GM04503 (cell line): ENCODE measurements at places on chromosomes 1 and 21.

DNA sequence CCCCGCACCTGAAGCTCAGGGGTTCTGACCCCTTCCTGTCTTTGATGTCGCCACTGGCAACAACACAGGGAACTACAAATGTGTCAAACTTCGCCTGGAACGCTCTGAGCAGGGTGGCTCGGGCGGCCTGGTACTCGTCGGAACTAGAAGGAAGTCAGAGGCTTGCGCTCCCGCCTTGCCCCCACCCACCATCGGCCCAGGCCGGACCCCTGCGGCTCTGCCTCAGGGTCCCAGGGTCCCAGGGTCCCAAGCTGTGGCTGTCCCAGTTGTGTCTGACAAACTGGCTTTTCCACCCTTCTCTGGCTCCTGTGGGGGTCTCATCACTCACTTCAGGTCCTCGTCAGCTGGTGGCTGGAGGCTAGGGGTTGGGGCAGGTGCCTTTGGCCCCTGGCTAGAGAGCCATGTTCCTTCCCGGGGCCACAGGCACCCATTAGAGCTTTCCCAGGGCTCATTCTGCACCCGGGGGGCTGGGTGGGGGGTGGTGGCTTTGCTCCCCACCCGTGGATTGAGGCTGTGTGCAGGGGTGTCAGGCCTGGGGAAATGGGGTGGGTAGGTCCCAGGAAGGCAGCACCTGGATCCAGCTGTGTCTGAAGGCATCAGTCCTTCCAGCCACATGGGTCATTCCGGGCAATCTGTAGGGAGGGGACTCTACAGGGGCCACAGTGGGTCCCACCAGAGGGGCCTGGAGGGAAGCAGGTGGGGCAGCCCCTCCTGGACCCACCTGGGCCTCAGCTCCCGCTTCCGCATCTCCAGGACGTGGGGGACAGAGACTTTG lies 8.0 kb upstream of the TMEM52 start:
- no peak for DNase-seq

- no peak for DNase-seq
Observed at GRCh38 chr21:45404730-45405270, at the start of gene COL18A1. TSS of gene COL18A1 (plus strand) at chr21:45405165. CDS start at chr21:45405231, 66 bp downstream.

- no peak for DNase-seq
Observed at GRCh38 chr1:40625476-40626382, 39.8 kb downstream of the RIMS3 start.

DNA sequence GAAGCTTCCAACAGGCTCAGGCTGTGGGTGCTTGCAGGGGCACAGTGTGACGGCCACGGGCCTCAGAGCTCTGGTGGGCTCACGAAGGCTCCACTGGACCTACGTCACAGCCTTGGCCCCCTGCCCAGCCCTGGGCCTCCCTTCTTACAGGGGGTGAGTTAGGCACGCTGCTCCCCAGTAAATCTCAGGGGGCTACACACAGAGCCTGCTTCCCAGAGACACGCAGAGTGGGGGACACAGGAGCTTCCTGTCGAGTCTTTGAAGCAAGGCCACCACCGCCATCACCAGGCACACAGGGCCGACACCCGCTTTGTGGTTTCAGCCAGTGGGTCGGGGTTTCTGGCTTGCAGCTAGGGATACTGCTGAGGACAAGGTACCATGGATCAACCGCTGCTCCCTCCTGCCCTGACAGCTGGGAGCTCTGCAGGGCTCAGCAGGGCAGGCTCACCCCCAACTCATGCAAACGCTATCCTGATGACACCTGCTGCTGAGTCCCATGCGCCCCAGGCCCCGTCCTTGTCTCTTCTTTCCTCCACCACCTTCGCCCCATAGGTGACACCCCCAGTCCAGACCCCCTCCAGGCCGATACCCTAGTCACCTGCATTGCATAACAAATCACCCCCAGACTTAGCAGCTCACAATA lies 5.5 kb upstream of the CFAP410 start:
- DNase-seq = no peak

DNA sequence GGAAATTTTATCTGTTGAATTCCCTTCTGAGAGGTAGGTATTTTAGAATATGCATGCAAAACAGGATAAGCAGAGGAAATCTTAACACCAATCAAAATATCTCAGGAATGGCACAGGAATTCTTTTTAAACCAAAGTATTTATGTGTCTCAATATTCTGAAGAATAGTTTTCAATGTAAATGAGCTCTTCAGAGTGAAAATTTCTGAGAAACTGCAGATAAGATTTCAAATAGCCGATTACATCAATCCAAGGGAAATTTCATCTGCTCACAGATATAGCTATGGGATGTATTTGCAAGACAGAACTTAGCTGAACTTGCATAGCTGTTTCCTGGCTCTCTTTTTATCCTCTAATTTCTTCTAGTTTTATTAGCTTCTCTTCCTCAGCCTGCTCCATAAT lies 209.5 kb downstream of the GRIK1 start:
- no peak for DNase-seq

DNA sequence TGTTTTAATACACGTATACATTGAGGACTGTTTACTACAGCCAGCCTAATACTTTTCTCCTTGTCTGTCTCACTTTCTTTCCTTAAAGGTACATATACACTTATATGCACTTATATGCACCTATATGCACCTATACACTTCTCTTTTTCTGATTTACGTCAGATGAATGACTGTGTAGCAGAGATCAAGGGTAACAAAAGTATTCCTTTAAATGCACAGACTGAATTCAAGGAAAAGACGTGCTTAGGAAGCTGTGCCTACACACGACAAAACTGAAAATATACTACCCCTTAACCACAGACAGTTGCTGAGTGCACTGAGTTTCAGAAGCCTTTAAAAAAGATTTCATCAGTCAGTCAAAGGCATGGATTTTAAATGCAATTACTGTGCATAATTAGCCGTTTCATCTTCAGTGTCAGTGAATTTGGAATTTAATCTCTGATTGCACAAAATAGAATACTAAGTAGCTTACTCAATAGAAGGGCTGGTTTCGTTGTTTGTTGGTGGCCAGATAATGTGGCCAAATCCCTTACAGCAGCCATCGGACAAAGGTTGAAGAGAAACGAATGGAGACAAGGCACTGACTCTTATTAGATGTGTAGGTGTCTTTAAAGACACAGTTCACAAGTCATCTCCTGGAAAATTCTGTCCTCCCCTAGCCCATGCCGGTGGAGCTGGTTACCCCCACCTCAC lies 38.3 kb upstream of the TARBP1 start:
- DNase-seq = no peak

DNA sequence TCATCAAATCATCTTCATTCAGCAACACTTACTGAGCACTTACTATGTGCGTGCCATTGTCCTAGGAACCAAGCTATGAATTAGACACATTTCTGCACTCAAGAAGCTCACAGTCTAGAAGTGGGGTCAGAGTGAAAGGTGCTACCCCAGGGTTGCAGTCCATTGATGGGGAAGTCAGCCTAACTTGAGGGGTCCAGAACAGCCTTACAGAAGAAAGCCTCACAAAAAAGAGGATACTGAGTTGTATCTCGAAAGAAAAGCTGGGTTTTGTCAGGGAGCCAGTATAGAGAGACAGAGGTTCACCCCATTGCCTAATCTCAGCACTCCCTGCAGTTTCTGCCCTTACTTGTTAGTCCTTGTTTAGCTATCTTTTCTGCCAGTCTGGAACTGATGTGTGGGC lies 153.1 kb upstream of the JUN start:
- no peak for DNase-seq

DNA sequence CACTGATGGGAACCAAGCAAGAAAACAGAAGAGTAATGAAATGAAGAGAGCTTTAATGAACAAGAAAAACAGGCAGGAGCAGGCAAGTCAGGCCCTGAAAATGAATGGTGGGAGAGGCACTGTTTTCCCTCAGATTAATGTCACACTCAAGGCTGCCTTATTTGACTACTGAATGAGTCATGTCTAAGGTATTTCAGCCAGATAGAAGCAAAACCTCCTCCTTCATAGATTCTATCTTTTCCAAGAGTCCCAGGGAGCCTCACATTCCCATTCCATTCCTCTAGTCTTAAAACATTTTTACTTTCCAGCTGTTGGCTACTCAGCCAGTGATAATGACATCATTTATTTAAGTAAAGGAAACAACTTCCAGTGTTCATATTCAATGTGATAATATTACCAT lies 228.4 kb upstream of the NRIP1 start:
- DNase-seq = peak; percentile 37

- DNase-seq = no peak
Observed at GRCh38 chr1:220882061-220882891, 3.0 kb downstream of the HLX start.

- DNase-seq = no peak
Observed at GRCh38 chr1:246306415-246307037, 200.6 kb downstream of the SMYD3 start.

GRCh38 chr1:172638885-172639831 lies 19.7 kb upstream of the FASLG start:
- DNase-seq = peak; percentile 71

DNA sequence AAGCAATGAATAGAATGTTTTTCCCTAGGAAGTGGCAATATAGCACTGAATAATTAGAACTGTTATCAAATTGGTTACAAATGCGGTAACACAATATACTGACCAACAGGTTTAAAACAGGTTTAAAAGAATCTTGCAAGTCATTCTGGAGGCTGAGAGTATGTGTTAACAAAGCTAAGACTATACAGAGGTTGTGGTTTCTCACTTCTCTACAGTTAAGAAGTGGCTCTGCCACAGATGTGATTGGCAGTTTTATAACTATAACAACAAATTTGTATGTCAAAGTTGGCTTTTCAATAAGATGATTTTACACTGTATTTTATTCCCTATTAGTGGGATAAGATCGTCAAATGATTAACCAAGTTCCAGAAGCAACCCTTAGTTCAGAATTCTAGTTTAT lies 7.1 kb downstream of the ANGEL2 start:
- DNase-seq = no peak

DNA sequence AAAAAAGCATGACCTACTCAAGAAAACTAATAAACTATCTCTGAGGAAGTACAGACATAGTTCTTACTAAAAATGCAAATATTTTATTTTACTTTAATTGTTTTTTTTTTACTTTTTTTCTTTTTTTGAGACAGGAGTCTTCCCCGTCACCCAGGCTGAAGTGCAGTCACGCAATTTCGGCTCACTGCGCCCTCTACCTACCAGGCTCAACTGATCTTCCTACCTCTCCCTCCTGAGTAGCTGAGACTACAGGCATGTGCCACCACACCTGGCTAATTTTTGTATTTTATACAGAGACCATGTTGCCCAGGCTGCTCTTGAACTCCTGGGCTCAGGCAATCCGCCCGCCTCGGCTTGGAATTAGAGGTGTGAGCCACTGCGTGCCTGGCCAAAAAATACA lies 1263.1 kb downstream of the KCNT2 start:
- DNase-seq = no peak

DNA sequence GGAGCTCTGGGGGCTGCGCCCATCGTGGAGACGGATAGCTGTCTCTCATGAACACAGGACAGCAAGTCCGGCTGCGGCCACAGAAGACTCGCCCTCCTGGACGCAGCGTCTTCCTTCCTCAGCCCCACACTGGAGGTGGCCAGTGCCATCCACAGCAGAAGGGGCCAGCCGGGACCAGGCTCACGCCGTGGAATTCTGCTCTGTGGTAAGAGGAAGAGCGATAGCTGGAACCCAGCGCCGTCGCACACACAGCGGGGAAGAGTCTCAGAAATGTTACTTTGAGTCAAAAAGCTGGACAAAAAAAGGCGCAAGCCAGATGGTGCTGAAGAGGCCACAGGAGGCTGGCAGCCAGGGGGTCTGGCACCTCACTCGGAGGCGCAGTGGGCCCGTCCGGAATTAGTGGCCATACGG lies 113.9 kb upstream of the COL6A1 start:
- no peak for DNase-seq

GRCh38 chr1:246355411-246356230 lies 151.5 kb downstream of the SMYD3 start:
- DNase-seq = no peak

- no peak for DNase-seq
Observed at GRCh38 chr1:112674986-112675727, 698 bp downstream of the MOV10 start.

DNA sequence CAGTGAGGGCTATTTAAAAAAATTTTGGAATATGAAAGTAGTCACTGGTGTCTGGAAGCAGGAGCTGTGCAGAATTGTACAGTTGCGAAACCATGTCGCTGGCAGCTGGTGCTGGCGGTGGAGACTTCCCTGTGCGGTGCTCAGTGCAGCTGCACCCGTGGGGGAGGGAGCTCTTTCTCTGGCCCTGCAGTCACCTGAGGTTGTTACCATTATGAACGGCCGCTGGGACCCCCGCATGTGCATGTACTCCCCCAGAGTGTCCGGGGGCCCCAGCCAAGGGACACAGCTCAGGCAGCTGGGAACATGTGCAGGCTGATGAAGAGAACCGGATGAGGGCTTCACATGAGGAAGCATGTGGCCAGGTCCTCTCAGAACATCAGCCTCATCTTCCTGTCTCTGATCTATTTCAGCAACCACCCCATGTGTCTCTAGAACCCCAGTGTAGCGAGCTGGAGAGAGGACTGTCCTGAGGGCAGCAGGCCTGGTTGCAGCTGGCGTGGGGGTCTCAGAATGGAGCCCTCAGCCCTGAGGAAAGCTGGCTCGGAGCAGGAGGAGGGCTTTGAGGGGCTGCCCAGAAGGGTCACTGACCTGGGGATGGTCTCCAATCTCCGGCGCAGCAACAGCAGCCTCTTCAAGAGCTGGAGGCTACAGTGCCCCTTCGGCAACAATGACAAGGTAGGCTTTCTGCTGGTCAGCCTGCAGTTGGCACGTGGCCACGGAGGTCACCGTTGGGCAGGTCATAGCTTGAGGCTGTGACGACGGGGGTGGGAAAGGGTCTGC lies at the start of gene TRPM2:
Gene TRPM2, plus strand, starts transcription at position 431 of the 780 bp plus-strand sequence. Its CDS starts 80 bp downstream, at position 511.
- DNase-seq = no peak

DNA sequence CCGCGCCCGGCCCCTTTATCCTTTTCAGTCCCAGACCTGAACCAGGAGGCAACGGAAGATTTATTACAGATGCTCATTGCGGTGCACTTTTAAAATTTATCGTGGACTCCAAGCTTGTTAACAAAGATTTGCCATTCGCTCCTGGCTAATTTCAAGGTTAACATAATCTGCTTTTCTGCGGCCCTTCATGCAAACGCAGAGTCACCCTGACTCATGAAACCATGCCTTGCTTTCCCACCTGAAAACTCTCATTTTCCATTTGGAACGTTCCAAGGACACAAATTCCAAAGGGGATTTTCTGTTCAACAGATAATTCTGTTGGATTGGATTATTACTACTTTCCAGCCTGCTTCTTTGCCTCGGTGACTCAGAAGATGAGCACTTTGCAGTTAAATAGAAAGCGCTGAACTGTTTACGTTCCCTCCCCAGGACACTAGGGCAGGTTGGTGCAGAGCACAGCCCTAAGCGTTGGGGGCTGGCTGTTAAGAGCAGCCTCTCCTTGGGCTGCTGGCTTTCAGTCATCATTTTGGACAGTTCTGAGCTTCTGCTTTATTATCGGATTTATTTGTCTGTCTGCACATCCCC lies 51.1 kb downstream of the CD247 start:
- no peak for DNase-seq

DNA sequence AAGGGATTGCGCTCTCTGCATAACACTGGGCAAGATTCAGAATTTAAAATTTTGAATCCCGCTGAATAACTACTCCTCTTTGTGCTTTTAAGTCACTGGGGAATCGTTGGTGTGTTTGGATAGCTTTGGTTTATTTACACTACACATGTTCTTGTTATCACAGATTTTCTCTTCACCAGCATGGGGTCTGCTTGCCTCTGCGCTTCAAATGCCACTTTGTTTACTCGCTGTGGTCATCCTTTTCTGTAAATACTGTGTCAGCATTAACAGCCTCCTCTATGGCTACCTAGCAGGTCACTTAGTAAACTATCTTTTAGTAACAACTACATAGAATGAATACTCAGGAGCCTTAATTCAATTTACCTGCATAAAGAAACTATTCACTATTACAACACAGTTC lies 14.4 kb upstream of the KCNH1 start:
- no peak for DNase-seq

- no peak for DNase-seq
Observed at GRCh38 chr1:53562291-53562980, 103.2 kb downstream of the DMRTB1 start.
